Pancreas (tissue), 10 donors: ENCODE measurements at places on chromosomes 12 and 14.

DNA sequence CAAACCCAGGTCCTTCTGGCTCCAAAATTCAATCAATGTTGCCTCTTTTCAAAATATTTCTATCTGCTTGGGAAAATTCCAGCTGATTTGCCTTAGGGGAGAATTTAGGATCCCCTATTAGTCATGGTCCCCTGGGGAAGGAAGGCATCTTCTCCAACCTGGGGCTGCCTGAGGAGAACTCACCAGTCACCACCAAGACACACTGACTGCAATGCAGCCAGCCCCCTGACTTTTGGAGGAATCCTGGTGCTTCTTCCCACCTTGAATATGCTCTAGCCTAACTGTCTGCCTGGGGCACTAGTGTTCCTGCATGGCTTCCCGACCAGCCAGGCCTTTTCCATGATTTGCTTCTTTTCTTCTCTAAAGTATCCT is 71.8 kb upstream of the BCL2L14 start:
- H3K27ac ChIP-seq: no peak overlapping the region
- H3K4me1 ChIP-seq: no peaks in the 10 kb centered on the region
- no peak for DNase-seq
- no peaks in the 10 kb centered on the region for H3K36me3 ChIP-seq

DNA sequence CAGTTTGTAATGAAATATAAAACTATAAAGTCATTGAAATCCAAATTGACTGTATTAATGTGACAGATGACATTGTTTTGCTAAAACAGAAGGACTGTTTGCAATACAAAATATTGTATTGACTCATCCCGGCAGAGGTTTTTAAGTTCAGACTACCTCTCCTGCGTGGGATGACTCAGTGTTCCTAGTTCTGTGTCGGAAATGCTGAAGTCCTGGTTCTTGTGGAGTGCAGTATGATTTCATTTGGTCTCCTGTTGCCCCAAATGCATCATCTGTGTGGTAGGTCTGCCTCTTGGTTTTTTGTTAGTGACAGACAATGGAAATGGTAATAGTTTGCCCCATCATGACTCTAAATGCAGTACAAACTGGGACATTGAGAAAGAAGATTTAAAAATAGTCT is 27.8 kb downstream of the PELI2 start:
- no peaks in the 10 kb centered on the region for H3K36me3 ChIP-seq
- H3K27me3 ChIP-seq: no peaks in the 10 kb centered on the region
- no peak overlapping the region for H3K4me3 ChIP-seq

DNA sequence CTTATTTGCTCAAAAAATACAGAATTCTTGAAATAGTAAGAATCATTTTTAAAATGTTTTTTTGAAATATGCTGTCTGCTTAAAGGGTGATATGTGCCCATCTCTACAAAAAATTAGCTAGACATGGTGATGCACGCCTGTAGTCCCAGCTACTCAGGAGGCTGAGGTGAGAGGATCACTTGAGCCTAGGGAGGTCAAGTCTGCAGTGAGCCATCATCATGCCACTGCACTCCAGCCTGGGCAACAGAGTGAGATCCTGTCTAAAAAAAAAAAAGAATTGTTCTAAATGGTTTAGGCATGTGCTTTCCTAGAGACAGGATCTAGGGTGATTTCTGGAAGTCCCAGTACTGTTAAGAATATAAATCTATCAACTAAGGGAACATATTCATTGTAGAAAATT is 75.6 kb upstream of the HECTD1 start:
- H3K27me3 ChIP-seq: no peaks in the 10 kb centered on the region
- H3K4me1 ChIP-seq: no peaks in the 10 kb centered on the region
- no peak for DNase-seq
- no peak overlapping the region for H3K27ac ChIP-seq
- H3K36me3 ChIP-seq: no peaks in the 10 kb centered on the region

DNA sequence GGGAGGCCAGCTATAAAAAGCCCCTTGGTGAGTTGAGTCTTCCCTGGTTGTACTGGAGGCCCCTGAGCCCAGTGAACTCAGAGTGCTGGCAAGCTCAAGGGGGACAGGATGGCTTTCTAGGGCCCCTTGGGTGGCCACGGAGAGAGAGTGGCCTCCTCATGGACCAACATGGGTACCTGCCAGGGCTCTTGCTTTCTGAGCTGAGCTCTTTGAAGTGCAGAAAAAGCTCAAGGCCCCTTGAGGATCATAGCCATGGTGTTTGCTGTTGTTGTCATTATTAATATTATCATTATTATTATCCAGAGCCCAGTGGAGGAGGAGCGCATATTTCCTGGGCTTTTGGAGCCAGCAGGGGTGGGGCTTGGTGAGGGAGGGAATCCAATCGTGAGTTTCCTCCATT is 6.7 kb downstream of the RNFT2 start:
- H3K27me3 ChIP-seq: no peaks in the 10 kb centered on the region
- H3K4me3 ChIP-seq: no peak overlapping the region
- DNase-seq: no peak
- H3K4me1 ChIP-seq: no peaks in the 10 kb centered on the region
- no peaks in the 10 kb centered on the region for H3K36me3 ChIP-seq
- H3K27ac ChIP-seq: no peak overlapping the region
